ENCODE measurements at places on chromosomes 4 and X.
A peak's percentile ranks its signal among the peaks of the same experiment; 100 is the strongest.

GRCh38 chr4:25437926-25438325 is 60.9 kb downstream of the ANAPC4 start:
- no peak for DNase-seq

GRCh38 chr4:104901438-104901837 is 245.2 kb upstream of the TET2 start:
- peak; percentile 52 for DNase-seq

GRCh38 chr4:159358226-159358625 is 255.3 kb downstream of the RAPGEF2 start:
- no peak for DNase-seq

- DNase-seq: no peak
Measured at GRCh38 chrX:153921070-153921469, 5.0 kb downstream of the ARHGAP4 start.

- no peak for DNase-seq
Measured at GRCh38 chr4:153427363-153428071, 38.6 kb upstream of the TMEM131L start.

- peak; percentile 68 for DNase-seq
Measured at GRCh38 chrX:11666164-11666563, 444 bp upstream of the ARHGAP6 start.

DNA sequence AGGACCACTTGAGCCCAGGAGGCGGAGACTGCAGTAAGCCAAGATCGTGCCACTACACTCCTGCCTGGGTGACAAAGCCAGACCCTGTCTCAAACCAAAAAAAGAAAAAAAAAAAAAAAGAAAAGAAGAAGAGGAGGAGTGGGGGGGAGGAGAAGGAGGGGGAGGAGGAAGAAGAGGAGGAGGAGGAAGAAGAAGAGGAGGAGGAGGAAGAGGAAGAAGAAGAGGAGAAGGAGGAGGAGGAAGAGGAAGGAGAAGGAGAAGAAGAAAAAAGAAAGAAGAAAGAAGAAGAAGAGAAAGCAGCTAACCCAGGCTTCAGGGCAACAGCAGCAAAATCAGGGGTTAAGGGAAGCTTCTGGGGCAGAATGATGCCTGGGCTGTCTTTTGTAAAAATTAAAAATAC is 27.5 kb downstream of the VMA21 start:
- DNase-seq: no peak

DNA sequence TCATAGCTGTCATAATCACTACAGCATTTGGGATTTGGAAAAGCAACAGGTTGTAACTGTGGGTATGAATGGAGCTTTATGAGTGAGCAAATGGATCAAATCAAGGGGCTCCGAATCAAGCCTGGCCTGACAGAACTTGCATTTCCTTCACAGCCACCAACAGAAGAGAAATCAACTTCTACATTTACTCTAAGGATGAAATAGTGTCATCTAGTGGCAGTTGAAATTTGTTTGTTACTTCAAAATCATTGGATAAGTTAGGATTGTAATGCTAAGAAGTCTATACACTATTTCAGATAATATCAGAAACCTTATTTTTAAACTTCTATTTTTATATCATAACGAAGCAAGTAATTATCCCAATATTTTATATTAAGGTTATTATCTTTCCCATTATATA is 10.7 kb upstream of the WDR17 start:
- DNase-seq: no peak

GRCh38 chr4:72209600-72209999 is 177.8 kb downstream of the NPFFR2 start:
- peak; percentile 87 for DNase-seq

- no peak for DNase-seq
Measured at GRCh38 chr4:143240939-143241679, 56.4 kb downstream of the USP38 start.

GRCh38 chrX:35557916-35558315 is 240.2 kb upstream of the MAGEB16 start:
- no peak for DNase-seq

DNA sequence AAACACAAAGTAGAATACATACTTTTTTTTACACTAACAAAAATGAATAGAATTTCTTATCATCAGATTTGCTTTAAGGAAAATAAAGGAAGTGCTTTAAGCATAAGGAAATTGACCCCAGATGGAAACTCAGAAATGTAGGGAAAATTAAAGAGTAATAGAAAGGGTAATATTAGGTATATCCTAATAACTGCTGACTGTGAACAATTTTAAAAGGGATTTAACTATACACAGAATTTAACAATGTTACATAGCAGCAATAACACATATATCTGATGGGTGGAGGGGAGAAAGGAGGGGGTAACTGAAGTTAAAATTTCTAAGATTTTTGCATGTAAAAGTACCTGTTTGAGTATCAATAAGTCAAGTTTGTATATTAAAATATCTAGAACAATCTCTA is 8.6 kb downstream of the CDKL2 start:
- no peak for DNase-seq

- peak; percentile 60 for DNase-seq
Measured at GRCh38 chr4:47531241-47531953, 46.3 kb downstream of the ATP10D start.

DNA sequence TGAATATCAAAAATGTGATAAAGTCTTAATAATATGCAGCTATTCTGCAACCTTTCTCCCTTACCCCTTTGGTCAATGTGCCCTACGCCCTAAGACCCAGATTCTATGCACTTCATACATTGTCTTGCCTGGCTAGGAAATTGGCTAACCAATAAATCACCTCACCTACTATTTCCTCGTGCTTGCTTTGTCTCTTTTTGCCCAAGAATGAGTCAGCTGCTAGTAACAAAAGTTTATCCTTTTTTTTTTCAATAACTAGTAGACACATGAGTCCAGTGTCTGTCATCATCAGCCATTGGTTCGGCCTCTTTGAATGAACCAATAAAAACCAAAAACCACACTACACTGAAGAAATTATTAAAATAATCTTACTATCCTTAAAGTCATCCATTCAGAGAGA is 387.1 kb downstream of the PPP3CA start:
- no peak for DNase-seq

DNA sequence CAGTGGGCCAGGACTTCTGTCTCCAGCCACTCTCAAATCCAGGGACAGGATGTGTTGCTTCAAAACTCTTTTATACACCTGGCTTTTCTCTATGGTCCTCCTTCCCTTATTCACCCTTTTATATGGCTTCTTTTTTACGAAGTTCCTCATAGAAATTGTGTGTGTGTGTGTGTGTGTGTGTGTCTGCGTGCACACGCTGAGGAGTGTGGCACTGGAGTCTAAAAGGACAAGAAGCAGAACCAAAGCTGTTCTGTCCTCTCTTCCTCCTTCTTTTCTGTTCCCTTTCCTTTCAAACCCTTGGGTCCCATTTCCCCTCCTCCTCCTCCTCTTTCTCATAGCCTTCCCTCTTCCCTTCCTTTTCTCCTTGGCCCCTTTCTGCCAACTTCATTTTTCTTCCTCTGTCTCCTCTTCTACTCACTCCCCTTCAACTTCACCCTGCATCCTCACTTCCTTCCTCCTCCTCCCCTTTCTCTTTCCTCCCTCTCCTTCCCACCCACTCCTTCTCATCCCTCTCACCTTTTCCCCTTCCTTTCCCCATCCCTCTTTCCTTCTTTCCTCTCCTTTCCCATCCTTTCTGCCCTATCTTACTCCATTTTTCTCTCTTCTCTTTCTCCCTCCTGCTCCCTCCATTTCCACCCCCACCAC is 360.5 kb downstream of the MID1IP1 start:
- no peak for DNase-seq

DNA sequence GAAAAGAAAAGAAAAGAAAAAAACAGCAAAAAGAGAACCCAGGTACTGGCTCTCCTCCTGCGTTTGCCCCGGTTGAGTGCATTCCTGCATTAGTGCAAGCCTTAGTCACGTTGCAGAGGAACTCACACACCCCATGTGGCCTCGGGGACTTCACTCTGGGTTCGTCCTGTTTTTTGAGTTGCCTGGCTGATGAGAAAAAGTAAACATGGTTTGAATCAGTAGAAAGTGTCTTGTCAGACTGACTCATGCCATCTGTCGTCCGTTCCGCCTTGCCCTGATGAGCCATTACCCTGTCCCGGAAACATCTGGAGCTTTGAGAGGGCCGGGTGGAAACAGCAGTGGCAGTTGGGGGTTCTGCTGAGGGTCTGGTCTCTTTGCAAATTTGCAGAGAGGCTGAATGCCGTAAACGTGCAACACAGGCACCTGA is 16.3 kb downstream of the CD99 start:
- DNase-seq: peak; percentile 98

- DNase-seq: peak; percentile 77
Measured at GRCh38 chr4:186723292-186724057, at the start of gene FAT1. Gene FAT1 (minus strand): TSS chr4:186723856. CDS start chr4:186709827, 14,029 bp downstream.

GRCh38 chr4:185304541-185304940 is 91.2 kb downstream of the LRP2BP start:
- DNase-seq: no peak

DNA sequence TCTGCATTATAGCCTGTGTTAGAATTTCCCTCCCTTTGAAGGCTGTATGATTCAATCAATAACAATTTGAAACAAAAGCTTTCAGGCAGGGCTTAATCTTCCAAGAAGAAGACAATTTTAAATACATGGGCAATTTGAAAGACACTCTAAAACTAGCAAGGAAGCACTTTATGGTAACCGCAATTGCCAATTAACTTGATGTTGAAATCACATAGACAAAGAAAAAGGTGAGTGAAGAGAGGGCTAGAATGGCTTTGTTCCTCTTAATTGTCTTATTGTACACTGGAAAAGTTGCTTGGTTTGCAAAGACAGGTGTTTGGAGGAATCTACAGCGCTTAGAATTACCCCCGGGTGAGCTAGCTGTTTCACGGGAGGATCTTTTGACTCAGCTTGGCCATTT is 74.4 kb upstream of the PRKX start:
- no peak for DNase-seq

DNA sequence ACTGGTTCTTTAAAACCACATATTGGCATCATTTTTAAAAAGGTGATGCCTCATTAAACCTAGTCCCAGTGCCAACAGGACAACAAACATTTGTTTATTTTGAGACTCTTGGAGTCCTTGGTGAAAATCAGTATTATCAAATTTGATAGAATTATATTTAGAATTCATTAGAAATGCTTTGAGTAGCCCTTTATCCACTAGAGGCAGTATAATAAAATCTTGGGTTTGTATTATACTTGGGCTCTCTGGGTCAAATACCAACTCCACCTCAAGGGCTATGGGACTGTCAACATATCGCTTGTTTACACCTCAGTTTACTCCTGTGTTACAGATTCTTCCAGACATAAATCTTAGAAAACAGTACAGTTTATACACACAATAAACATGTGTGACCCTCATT is 335.7 kb upstream of the FSTL5 start:
- DNase-seq: no peak

Measured in islet precursor cell (in vitro differentiated cells).